ENCODE measurements at places on chromosomes 1 and 21. TPM values are rescaled to one million over a fixed set of nuclear protein-coding genes. Genes with fewer than 3 reads are reported as not detected.

GRCh38 chr1:68346188-68346808 lies 103.5 kb downstream of the RPE65 start:
- no peak for DNase-seq

DNA sequence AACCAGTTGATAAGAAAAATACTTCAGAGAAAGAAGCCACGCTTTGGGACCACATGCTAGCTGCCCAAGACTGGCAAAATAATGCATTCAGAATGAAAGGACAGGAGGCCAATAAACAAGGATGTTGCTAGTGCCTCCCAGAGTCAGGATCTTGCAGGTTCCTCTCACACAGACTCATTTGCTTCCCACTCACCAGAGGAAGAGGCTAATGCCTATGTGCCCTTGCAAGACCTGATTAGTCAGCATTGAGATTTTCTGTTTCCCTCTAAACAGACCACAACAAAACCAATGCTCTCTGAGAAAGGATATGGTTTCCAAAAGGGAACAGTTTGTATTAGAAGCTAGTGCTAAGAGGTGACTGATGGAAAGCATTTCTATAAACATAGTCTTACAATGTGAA lies 85.7 kb downstream of the NRDC start:
- DNase-seq = no peak

DNA sequence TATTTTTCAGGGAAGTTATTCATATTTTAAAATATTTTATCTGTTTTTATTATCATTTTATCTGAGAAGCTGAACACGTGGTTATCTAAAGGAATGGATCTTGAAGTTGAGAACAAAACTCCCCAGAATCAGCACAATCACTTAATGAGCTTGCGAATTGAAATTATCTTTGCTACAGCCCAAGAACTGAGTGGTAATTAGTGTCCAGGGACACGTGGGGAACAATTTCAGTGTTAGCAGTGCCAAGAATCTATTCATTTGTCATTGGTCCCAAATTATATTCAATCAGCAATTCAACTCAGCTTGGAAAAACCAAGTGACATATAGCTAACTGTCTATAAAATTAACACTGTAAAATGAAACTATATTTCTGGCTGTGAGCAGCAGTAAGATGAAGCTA lies 197.6 kb upstream of the UBE2U start:
- no peak for DNase-seq

DNA sequence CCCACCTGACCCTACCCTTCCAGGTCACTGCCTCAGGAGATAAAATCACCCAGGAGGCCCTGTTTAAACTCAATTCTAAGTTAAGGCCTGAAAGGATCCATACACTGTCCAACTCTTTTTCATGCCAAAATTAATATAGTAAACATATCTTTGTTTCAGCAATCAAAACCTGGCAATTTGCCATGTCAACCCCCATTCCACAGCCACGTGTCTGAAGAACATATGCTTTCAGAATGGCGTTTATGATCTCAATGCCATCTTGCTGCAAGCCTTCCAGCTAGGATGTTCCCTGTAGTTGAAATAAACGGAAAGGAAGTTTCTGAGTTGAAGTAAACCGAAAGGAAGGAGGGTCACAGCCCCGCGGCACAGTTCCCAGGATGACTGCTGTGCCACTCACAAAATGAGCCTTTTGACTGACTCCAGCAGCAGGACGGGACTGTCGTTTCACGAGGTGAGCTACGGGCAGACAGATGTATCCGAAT lies 472.0 kb downstream of the SMYD3 start:
- DNase-seq = no peak

DNA sequence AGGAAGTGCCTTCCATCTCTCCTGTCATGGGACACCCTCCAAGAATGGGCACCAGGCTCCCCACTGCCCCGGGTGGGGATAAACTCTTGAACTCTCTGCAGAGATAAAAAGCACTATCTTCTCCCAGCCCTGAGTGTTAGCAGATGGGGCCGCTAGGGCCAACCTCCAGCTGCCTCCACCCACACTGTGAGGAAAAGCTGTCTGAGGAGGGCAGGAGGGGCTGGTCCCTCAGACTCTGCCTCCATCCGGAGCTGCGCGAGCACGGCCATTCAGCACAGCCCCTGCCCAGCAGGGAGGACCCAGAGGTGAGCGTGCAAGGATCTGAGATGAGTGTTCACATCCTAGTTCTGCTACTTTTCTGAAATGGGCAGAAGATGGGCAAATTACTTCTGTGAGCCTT lies 51.8 kb upstream of the TRABD2B start:
- DNase-seq = no peak

DNA sequence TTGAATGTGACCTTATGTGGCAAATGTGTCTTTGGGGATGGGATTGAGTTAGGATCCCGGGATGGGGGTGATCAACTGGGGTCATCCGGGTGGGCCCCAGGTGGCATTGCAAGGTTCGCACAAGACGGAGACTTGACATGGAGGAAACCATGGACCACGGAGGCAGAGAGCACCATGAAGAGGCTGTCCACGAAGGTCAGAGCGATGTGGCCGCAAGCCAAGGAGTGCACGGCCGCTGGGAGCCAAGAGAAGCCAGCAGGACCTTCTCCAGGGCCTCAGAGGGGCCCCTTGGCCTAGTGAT lies 22.3 kb upstream of the COL18A1 start:
- DNase-seq = no peak

- DNase-seq = no peak
Measured at GRCh38 chr1:213905344-213905743, 82.4 kb upstream of the PROX1 start.

GRCh38 chr1:190101756-190102155 lies 375.9 kb downstream of the BRINP3 start:
- no peak for DNase-seq

- DNase-seq = no peak
Measured at GRCh38 chr1:81554108-81554507, 246.6 kb upstream of the ADGRL2 start.

DNA sequence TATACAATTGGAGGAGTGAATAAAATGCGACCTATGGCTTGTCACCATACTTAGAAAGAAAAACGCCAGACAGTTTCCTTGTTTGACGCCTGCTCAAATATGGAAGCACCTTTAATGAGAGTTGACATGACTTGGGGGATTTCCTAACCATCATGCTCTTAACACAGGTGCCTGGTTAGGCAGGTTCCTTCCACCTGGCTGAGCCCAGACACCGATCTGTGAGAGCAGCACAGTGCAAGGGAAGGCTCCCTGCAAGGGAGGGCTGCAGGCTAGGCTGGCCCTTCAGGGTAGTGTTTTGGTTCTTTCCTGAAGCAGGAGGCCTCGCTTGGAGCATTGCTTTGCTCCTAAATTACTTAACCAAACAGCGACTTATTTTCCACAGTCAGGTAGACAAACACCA lies 24.6 kb upstream of the KLHDC8A start:
- DNase-seq = no peak

DNA sequence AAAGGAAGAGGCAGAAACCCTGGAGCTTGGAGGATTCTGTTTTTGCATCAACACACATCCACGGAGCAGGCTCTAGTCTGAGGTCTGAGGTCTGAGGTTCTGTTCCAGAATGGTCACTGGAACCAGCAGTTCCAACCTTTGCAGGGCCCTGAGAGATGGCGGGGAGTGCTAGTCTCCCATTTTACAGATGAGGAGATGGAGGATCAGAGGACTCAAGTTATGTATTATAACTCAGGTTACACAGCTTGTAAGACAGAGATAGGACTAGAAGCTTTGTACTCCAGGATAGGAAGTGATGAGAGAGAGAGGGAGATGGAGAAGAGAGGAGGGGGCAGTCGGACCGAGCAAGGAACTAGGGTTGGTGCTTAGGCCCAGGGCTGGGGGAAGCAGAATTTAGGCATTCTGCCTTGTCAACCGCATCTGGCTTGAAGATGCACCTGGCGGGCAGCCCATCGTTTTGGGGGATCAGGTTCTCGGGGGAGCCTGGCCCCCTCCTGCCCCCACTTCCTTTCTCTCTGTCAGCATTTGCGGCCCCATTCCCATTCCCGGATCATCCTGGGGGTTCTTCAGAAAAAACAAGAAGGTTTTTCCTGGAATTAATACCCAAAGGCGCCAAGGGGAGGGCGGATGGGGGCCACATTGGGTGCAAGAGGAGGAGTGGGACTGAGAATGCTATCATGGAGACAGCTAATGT lies 5.6 kb downstream of the PEAR1 start:
- DNase-seq = no peak

DNA sequence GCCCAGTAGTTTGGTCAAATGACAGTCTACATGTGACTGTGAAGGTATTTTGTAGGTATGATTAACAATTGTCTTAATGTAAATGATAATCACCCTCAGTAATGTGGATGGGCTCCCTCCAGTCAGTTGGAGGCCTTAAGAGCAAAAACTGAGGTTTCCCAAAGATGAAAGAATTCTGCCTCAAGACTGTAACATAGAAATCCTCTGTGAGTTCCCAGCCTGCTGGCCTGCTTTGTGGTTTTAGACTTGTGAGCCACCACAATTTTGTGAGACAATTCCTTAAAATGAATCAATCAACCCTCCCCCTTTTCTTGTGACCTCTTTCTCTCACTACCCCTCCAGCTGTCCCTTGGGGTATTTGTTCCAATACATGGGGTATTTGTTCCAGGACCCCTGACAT lies 226.4 kb upstream of the DPYD start:
- no peak for DNase-seq

DNA sequence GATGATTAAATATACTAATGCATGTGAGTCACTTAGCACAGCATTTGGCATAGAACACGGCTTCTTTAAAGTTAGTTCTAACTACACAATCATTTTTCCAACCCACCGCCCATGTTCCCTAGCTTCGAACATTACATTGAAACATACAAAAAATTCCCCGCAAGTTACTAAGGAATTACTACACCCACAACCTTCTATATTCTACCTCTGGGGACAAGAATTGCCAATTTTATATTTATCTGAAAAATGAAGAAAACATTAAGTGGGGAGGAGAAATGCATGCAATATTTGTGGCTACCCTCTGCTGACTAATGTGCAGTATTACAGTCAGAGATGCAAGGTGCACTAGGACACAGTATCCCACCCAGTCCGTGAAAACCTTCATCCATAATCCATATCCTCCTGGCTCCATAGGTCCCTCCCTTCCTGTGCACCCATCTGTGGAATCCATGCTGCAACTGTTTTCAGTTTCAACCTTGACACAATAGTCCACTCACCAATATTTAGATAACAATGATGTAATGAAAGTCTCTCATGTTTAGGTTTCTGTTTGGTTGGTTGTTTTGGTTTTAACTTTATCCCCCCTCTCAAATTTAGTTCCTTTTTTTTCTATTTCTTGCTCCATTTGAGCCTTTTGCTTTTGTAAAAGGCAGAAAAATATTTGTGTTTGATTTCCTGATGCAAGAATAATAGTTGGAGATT lies 31.6 kb downstream of the RGS5 start:
- no peak for DNase-seq

DNA sequence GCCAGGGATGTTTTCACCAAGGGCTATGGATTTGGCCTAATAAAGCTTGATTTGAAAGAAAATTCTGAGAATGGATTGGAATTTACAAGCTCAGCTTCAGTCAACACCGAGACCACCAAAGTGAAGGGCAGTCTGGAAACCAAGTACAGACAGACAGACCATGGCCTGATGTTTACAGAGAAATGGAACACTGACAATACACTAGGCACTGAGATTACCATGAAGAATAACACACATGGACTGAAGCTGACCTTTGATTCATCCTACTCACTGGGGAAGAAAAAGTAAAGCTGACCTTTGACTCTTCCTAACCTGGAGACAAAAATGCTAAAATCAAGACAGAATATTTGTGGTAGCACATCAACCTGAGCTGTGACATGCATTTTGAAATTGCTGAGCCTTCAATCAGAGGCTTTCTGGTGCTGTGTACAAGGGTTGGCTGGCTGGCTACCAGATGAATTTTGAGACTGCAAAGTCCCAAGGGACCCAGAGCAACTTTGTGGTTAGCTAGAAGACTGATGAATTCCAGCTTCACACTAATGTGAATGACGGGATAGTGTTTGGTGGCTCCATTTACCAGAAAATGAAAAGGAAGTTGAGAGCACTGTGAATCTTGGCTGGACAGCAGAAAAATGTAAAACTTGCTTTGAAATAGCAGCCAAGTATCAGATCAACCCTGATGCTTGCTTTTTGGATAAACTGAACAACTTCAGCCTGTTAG lies 190.4 kb upstream of the KCTD3 start:
- DNase-seq = no peak

DNA sequence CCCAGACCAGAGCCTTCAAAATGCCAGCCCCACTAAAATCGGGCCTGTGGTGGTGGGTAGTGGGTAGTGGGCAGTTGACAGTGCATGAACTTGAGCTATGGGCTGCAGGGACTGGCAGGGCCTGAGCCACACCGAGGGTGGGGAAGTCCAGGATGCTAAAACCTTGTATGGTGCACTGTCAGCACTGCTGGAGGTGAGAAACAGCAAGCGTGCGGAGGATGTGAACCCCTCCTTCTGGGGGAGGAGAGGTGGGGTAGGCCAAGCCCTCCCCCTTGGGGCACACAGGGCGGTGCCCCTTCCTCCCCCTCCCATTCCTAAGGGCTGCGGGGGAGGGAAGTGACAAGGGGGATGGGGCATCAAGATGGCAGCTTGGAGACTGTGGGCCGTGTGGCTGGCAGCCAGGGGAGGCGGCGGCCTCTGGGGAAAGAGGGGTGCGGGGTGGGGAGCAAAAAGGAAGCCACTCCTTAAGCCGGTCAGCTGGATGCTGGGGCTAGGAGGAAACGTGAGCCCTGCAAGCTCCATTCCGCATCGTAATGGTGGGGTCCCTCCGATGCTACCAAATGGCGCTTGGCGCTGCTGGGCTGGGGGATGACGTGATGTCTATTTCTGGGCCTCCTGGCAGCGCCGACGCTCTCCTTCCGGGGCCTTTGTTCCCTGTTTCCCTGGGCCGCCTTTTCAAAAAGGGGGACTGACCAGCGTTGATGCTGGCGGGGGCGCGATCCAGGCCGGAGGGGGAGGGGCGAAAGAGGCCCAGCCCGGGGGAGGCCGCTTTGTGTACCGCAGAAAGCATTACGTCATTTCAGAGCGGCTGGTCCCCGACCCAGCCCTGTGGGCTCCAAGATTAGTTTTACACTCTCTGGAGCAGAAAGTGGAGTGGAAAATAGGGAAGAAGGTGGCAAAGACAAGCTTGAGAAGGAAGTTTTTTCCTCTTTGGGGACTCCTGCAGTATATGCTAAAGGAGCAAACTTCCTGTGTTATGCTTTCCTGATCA lies 809 bp downstream of the SYT11 start:
- DNase-seq = peak; percentile 48

DNA sequence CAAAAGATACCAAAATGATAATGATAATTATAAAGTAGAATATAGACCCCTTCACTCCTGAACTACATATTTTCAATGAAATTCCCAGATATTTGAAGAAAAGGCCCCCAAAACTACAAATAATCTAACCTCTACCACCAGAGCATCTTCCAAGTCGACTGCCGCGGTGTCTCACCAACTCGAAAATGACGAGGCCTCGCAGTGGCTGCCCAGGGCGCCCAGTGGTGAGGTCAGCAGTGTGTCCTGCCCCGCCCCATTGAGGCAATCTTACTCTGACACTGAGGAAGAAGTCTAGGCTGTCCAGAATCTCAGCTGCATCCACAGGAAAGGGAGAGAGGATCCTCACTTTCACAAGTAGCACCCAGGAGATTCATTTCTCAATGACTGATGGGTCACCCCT lies 5.2 kb downstream of the DUSP10 start:
- DNase-seq = no peak

Gene MIXL1
- 0.47 TPM for polyA plus RNA-seq

Gene S100A1
- 15.4 TPM for polyA plus RNA-seq

Gene SPRR3
- polyA plus RNA-seq = not detected

Measured in left renal pelvis (tissue), 4 donors.